WERI-Rb-1 (cell line): ENCODE measurements at places on chromosomes 7 and 10.

GRCh38 chr7:122257056-122257455 lies 47.5 kb downstream of the FEZF1 start:
- DNase-seq: no peak

GRCh38 chr10:124653811-124654651 lies 90.1 kb downstream of the FAM53B start:
- no peak for DNase-seq

DNA sequence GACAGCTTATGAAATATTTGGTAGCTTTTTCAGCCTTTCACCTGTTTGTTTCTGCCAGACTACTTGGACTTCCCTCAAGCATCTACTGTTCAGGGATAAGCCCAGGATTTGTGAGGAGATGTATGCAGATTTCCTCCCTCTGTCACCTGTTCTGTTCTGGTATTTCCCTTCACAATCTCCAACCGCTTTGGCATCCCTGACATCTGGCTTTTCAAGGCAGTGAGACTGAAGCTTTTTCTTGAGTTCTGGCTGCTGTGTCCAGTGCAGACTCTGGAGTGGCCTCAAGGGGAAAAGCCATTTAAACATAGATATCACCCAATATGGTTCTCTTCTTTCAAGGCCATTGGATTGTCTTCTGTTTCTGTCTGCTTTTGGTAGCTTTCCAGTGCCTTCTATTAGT lies 369.7 kb downstream of the LRMDA start:
- no peak for DNase-seq

- peak; percentile 14 for DNase-seq
Observed at GRCh38 chr7:128404886-128405470, 4.8 kb downstream of the IMPDH1 start.

DNA sequence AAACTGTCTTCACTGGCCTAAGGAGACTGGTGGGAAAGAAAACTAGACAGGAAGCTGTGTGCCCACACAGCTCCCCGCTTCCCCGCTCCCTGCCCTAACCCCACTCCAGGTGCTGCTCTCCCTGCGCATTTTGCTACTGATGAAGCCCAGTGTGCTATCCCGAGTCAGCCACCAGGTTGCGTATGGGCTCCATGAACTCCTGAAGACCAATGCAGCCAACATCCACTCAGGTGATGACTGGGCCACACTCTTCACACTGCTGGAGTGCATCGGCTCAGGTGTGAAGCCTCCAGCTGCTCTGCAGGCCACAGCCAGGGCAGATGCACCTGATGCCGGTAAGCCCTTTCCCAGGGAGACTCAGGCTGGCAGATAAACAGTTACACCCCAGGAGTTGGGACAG lies 20.3 kb upstream of the NFKB2 start:
- peak; percentile 42 for DNase-seq

- no peak for DNase-seq
Observed at GRCh38 chr10:122213766-122214165, 57.3 kb upstream of the BTBD16 start.

DNA sequence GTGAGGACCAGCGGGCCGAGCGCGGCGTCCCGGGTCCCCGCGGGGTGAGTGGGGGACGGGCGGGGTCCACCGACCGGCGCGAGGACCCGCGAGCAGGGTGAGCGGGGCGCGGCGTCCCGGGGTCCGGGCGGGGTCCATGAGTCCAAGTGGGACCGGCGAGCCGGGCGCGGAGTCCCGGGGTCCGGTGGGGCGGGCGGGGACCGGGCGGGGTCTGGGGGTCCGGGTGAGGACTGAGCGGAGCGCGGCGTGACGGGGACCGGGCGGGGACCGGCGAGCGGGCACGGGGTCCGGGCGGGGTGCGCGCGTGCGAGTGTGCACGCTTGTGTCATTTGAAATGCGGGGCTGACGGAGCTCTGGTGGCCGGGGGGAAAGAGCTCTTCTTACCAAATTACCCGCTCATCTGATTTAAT lies 765 bp downstream of the CELF2 start:
- peak; percentile 8 for DNase-seq

DNA sequence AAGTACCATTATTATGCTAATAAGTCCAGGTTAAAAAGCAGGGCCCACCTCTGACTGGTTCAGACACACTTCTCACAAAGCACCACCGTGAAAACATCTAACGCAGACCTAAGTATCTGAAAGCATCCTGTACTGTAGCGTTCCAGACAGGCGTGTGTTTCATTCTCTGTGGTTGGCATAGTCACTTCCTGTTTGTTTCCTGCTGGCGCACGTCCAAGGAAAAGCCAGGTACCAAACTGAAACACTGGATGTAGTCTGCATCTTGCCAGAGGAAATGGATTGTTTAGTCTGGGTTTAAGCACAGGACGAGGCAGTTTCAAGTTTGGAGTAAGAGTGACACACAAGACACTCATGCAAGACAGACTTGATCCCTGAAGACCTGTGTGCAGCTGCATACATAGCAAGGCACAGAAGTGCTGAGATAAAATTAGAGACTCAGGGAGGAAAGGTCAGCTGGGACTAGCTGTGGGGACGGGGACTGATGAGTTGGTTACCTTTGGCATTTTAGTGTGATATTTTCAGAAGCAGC lies 23.3 kb downstream of the BPGM start:
- no peak for DNase-seq

GRCh38 chr10:15259136-15259535 lies 90.6 kb upstream of the NMT2 start:
- no peak for DNase-seq

DNA sequence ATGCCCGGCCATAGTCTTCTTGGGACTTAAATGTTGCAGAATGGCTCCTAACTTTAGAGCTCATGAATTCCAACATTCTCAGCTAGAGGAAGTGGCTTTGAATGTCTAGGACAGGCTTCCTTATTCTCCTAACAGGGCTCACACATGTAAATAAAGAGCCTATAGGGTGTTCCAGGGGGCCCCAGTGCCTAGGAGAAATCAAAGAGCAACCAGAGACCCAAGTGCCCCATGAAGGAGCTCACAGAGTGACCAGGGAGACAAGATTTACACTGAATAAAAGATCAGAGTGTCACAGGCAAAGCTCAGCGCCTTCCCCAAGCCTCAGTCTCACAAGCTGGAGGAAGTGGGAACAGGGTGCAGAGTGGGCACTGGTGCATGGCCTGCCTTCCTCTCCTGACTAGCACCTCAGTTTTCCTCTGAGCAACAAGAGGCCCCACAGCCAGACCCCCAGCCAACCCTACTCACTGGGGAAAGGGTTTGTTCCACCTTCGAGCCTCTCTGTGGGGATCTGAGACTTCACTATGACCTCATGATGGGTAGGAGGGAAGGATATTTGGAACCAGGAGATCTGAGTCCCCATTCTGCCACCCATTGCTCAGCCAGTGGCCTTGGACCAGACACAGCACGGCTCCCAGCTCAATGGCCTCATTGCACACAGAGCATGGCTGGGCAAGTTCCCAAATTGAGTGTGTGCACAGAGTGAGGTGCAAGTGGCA lies 16.0 kb downstream of the TMEM273 start:
- DNase-seq: no peak

DNA sequence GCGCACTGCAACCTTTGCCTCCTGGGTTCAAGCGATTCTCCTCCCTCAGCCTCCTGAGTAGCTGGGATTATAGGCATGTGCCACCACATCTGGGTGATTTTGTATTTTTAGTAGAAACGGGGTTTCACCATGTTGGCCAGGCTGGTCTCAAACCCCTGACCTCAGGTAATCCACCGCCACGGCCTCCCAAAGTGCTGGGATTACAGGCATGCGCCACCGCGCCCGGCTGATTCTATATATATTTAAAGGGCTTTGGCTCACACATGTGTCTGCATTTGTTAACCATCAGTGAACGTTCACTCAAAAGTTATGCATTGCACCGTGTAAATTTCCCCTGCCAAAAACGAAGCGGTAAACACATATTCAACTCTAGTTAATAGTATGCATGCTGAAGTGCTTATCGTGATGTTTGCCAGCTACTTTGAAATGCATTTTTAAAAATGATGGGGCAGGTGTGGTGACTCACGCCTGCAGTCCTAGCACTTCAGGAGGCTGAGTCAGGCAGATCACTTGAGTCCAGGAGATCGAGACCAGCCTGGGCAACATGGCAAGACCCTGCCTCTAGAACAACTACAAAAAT lies 17.7 kb upstream of the WIPI2 start:
- no peak for DNase-seq

DNA sequence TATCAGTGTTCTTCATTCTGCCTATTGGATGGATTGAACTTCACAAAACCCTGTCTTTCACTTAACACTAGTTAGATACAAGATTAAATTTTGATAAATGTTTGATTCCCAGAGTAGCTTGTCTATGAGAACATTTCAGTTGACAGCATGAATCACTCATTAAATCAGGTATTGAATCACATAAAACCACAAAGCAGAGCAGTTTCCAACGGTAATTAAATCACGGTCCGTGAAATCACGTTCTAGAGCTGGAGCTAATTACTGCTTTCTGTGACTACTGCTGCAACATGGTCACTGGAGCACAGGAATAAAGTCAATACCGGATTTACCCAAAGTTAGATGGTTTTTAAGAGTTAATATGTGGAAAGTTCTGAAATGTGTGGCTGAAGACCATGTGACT lies 257.8 kb upstream of the PCDH15 start:
- no peak for DNase-seq

GRCh38 chr7:28179120-28180030 lies 1.2 kb downstream of the JAZF1 start:
- DNase-seq: peak; percentile 27

DNA sequence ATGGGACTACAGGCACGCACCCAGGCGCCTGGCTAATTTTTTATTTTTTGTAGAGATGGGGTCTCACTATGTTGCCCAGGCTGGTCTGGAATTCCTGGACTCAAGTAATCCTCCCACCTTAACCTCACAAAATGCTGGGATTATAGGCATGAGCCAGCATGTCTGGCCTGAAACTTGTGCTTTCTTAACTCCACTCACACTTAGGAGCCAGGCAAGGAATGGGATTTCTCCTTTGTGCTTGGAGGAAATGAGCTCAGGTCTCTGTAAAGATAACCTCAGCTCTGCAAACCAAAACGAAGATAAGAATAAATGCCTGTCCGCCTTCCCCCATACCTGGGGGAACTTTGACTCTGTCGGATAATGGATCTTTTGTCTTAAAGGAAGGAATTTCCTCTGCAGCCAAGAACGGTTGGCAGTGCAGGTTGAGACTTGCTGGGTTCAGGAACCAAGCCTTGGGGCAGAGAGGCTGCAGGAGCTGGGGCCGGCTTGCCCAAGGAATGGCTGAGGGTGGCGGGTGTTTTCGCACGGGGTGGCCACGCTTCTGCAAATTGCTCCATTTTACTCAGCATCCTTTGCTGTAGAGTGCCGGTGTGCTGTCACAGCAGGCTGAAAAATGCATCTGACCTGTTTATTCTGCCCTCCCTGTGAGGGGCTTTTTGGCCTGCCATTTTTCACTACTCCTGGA lies 174.2 kb downstream of the KIAA1217 start:
- no peak for DNase-seq

- no peak for DNase-seq
Observed at GRCh38 chr7:114852293-114852692, 69.6 kb upstream of the MDFIC start.

- peak; percentile 29 for DNase-seq
Observed at GRCh38 chr7:148747274-148747673, 48.6 kb downstream of the CUL1 start.

GRCh38 chr7:111090846-111091245 lies at the start of gene LRRN3:
LRRN3 (plus strand) TSS chr7:111091127; CDS start chr7:111122773, 31,646 bp downstream.
- DNase-seq: no peak

DNA sequence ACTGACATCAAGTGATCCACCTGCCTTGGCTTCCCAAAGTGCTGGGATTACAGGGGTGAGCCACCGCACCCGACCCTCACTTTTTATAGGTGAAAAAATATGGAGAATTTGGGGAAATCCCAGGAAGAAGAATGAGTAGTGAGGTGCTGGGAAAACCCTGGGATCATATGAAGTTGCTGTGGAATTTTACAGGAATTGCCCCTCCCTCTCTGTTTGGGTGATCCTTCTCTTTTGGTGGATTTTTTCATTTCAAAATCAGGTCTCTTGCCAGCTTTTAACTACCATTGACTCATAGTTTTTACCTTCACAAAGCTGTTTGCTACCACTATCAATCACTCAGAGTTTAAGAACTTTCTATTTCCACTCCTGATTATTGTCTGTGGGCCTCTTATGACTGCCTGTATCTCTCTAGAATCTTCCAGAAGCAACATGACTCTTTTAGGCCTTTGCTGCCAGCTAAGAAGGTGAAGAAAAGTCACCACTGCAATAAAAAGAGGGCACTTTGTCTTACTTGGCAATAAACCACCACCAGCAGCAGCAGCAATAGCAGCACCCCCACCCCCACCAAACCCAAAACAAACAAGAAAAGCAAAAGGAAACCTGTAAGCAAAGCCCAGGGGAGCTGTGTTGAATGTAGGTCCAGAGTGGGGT lies 4.0 kb upstream of the GIMAP8 start:
- no peak for DNase-seq

DNA sequence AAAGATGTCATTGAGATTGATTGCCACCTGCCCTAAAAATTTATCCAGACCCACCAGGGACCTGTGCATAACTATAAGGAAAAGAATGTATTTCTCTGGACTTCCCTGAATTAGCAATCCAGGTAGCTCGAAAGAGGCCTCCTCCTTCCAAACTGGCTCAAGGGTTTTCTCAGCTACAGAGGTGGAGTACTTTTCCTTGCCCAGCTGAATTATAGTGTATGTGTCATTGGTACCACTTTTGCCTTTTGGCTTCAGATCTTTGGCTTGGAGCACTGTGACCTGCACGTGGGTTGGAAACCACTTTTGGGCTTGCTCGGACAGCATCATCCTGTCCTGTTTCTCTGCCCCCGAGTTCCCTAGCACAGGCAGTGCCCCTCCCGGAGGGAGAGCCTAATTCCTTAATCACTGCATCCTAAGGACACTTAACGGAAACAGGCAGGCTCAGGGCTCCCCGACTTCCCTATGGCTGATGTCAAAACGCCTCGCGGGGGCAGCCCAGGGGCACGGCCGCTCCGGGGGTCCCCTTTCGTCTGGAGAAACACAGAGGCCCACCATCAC lies 825 bp downstream of the RAB11FIP2 start:
- peak; percentile 58 for DNase-seq

GRCh38 chr10:64518456-64518855 lies 997.3 kb downstream of the REEP3 start:
- DNase-seq: no peak

GRCh38 chr7:92964141-92964540 lies 127.8 kb upstream of the CDK6 start:
- DNase-seq: no peak

DNA sequence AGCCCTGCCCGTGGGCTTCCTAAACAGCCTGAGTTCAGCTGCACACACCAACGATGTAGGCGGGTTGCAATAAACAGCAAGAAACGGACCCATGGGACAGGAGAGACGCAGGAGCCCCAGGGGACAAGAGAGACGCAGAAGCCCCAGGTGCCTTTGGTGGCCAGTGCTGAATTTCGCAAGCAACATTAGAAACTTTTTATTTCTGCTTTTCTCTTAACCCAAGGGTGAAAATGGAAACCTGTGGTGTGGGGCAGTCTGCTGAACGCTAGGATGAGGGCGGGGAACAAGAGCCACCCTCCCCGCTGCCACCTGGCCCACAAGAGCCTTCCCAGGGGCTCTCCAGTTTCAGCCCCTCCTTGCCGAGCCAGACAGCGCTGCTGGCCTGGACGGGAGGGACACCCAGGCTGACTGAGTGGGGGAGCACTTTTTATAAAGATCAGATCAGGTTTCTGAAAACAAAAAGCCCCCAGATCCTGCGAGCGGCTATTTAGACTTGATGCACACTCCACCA lies 20.0 kb upstream of the GPR146 start:
- no peak for DNase-seq

GRCh38 chr7:129514683-129515082 lies 12.4 kb downstream of the SMKR1 start:
- DNase-seq: no peak

GRCh38 chr10:62224606-62225005 lies 44.0 kb downstream of the RTKN2 start:
- no peak for DNase-seq
